ENCODE measurements at places on chromosomes 12 and 14.

GRCh38 chr12:94187361-94187760 is 39.0 kb downstream of the PLXNC1 start:
- no peak for DNase-seq

- peak; percentile 52 for DNase-seq
Measured at GRCh38 chr12:15534322-15534721, 212.0 kb downstream of the PTPRO start.

DNA sequence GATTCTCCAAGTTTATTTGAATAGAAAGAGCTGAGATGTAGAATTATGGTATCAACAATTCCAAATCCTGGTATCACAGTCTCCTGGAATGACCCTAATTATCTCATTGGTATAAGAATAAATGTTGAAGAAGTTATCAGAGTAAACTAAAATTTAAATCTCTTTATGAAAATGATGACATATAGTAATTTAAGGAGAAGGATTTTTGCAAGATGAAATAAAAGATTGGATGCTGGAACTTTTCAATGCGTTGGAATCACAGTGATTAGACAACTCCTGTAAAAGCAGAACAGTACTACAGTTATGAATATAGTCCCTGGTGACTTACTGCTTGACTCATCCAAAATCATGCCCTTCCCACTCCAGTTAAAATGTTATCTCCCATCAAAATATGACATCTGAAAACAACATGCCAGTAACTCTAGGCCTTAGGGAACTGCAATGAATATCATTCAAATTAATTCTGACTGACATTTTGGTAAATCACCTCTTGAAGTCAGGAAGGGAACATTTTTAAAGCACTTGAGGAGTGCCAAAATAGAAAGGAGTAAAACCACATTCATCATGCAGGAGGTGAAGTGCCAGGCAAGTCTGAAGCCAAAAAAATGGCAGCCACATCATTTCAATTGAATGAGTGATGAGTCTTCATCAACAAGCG is 197.8 kb upstream of the PRKD1 start:
- DNase-seq = no peak

GRCh38 chr14:72716476-72716875 is 177.4 kb downstream of the DPF3 start:
- no peak for DNase-seq

- no peak for DNase-seq
Measured at GRCh38 chr14:41597647-41598046, 9.0 kb upstream of the LRFN5 start.

GRCh38 chr12:42957136-42957535 is 367.6 kb upstream of the PRICKLE1 start:
- no peak for DNase-seq

GRCh38 chr14:83909507-83909906 is 1620.4 kb upstream of the FLRT2 start:
- DNase-seq = no peak

DNA sequence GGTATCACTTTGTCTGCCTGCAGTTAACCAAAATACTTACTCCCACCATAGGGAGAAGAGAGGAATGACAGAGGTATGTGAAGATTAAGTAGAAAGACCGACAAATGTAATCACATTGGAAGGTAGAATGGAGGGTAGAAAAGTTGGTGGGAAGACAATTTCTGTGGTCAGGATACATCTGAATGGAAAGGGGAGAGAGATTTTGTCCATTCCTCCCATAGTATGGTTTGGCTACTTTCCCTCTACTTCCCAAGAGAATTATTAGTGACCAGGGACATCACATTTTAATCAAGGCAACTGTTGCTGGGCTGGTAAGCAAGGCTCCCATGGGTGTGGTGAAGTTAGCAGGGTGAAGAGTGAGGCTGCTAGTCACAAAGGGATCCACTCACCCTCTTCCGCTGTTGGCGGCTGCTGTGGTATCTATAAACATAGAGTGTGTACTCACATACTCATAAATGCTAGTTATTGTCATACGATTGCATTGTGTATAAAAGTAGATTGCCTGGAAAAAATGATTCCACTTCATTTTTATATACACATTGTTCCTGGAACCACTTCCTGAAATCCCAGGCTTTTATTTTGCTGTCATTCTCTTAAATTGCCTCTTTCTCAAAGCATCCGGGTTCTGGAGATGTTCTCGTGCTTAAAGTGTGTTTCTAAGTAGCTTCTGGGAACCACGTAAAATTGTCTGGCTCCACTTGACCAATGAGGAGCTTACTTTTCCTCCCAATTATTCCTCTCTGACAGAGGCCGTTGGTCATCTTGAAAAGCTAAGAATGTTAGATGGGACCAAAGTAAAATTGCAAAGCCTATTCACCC is 413.1 kb downstream of the ZFP36L1 start:
- no peak for DNase-seq

GRCh38 chr14:77547512-77548180 is 49.0 kb upstream of the ISM2 start:
- DNase-seq = no peak

DNA sequence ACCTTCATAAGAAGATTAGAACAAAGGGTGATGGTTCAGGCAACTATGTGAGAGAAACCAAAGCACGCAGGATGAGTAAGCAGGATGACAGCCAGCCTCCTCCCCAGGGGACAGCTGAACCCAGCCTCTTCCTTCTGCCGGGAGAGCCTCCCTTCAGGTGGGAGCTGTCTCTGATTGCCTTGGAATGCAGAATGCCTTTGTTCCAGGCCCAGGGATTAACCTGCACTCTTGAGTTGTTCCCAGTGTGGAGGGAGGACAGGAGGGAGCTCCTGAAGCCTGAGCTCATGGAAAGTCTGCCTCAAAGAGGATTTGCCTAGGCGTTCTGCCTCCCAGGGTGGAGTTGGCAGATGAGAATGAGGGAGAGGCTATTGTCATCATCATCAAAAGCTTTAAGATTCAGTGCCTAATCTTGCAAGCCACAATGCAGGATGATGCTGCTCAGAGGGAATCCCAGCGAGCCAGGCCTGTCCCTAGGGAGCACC is 3.6 kb upstream of the KRT6A start:
- DNase-seq = no peak

GRCh38 chr12:47837190-47838171 is 17.8 kb upstream of the HDAC7 start:
- DNase-seq = peak; percentile 73

DNA sequence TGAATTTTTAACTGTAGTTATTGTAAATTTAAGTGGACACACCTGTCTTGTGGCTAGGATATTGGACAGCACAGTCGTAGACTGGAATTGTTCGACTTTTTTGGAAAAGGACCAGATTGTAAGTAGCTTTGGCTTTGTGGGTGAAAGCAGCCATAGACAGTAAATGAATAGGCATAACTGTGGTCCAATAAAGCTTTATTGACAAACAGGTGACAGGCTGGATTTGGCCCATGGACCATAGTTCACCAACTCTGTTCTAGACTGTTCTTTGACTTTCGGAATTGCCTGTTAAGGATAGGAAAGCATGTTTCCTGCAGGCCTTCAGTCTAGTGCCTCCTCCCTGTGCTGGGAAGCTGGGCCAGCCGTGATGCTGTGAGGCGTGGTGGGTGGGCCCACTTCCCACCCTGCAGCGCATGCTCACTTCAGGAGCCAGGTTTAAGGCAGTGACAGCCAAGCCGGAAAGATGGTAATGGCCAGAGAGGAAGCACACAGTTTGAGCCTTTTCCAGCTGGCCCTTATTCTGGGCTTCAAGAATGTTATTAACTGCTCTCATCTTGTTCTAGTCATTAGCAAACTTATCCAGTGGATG is 51.8 kb downstream of the PPP2R5C start:
- DNase-seq = no peak

DNA sequence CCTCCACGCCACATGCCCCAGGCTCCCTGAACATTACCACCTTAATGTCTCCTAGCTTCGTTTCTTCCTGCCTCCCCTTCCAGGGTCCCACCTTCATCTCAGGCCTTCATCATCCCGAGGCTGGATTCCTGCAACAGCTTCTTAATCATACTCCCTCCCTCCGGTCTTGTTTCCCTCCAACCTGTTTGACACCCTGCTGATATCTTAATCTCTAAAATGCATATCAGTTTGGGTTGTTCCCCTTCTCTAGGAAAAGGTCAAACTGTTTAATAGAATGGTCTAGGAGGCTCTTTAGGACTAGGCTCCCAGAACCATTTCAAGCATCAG is 125.5 kb upstream of the ARHGAP5 start:
- DNase-seq = no peak

GRCh38 chr14:77208291-77208978 is 26.8 kb downstream of the TMEM63C start:
- peak; percentile 68 for DNase-seq

DNA sequence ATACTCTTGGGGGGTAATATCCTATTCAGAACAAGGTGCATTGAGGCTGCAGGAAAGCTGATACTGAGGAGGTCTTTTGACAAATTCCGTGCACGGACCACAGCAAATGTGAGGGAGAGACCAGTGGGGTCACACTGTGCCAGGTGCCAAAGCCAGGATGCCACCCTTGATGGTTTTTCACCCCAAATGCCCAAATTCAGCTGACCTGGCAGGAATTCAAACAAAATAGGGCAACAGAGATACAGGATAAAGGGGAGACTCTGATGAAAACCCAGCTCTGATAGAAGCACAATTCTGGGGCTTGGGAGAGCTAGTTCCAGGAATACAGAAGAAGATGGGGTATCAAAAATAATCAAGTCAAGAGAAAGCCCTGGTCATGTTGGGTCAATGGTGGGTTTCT is 55.3 kb downstream of the SLC8A3 start:
- no peak for DNase-seq

GRCh38 chr12:49673446-49674317 is 33.5 kb downstream of the FMNL3 start:
- DNase-seq = no peak

GRCh38 chr12:47082796-47083621 is 3.2 kb upstream of the AMIGO2 start:
- DNase-seq = no peak

GRCh38 chr14:95197551-95197950 is 40.2 kb upstream of the DICER1 start:
- DNase-seq = no peak

DNA sequence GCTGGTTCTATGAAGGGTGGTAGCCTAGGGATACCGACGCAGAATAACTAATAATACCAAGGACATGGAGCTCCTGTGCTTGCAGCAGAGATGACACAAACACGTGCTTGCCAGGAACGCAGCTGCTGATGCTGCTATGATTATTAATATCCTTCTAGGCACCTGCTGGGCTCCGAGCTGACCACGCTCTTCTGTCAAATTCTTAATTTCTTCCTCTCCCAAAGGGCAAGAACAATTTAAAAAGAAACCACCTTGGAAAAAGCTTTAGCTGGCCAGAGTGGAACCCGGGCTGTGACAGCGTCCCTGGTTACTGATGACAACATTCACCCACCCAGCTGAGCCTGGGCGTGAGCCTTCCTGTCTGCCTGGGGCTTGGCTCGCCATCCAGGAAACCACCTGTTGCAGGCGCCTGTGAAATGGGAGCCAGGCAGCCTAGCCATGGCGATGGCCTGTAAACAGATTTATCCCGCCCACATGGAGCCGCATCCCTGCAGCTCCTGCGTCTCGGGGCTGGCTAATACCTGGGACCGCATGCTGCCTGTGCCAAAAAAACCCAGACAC is 28.8 kb downstream of the CLMN start:
- DNase-seq = no peak

DNA sequence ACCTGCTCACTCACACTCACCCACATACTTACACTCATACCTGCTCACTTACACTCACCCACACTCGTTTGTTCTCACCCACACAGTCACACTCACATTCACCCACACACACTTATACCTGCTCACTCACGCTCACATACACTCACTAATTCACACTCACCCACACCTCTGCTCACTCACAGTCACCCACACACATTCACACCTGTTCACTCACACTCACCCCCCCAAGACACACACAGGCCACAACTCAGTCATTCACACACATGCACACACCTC is 436.2 kb downstream of the BCL11B start:
- DNase-seq = no peak

DNA sequence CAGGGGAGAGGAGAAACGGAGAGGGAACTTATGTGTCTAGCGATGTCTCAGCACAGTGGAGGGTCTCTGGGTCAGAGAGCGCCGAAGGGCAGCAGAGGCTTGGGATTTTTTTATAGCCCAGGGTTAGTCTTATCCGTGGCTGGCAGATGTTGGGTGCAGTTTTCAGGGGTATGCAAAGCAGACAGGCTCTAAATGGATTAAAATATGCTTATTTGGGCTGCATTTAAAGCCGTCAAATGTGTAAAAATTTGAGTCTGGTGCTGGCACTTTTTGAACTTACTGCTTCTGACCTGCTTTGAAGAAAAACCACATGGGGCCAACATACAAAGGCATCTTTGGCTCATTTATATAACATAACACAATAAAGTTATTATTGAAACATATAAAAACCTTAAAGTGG is 178.8 kb downstream of the ESR2 start:
- no peak for DNase-seq

DNA sequence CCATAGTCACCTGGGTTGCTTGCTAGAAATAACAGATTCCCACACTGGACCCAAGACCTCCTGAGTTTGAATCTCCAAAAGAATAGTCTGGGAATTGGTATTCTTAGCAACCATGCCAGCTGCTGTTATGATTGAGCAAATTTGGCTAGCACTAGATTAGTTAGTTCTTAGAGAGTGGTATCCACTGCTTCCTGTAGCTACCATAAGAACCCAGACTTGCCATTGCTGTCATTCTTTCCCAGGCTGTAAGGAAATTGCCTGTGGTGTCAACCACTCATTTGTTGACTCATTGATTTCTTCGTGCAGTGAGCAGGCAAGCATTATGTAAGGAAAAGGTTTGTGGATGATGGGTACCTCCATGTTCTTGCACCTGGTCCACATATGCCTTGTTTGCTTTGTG is 201.8 kb upstream of the RGS6 start:
- DNase-seq = no peak

DNA sequence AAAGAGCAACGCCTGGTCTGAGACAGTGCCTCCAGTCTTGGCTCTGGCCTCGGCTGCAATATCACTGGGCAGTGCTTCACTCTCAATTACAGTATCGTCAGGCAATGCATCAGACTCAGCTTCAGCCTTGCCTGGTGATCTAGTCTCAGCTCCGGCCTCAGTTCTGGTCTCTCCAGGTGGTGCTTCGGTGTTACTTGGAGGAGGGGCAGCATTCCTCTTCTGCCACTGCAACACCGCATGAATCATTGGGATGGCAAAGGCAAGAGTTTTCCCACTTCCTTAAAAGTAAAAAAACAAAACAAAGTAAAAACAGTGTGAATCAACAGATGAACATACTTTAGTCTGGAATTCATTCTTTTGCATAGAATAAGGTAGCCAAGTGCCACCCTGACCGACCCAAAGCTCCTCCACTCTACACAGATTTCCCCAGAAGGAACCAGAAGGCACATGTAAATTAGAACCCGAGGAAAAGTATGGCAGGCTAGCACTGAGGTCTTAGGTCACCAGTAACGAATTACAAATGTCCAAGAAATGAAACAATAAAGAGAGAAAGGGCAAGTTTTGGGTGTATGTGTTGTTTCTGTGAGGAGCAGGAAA is 18.6 kb downstream of the DDX24 start:
- DNase-seq = peak; percentile 41

GRCh38 chr12:64801381-64801780 is 23.1 kb upstream of the TBC1D30 start:
- no peak for DNase-seq

DNA sequence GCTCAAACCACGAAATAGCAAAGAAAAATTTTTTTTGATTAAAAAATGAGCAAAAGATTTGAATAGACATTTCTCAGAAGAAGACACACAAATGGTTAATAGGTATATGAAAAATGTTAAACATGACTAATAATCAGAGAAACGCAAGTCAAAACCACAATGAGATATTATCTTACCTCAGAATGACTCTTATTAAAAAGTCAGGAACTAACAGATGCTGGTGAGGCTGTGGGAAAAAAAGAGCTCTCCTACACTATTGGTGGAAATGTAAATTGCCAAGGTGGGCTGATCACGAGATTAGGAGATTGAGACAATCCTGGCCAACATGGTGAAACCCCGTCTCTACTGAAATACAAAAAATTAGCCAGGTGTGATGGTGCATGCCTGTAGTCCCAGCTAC is 315.5 kb upstream of the FLRT2 start:
- DNase-seq = no peak

All from stimulated activated effector memory CD8-positive, alpha-beta T cell treated with anti-CD3 and anti-CD28 coated beads, Interleukin-12 subunit alpha, Interleukin-12 subunit beta, amount 100 ng/mL, for 72 hours (primary cell).